ENCODE measurements at places on chromosomes 4 and X.

- DNase-seq = no peak
Observed at GRCh38 chr4:48739560-48740019, 40.5 kb downstream of the FRYL start.

DNA sequence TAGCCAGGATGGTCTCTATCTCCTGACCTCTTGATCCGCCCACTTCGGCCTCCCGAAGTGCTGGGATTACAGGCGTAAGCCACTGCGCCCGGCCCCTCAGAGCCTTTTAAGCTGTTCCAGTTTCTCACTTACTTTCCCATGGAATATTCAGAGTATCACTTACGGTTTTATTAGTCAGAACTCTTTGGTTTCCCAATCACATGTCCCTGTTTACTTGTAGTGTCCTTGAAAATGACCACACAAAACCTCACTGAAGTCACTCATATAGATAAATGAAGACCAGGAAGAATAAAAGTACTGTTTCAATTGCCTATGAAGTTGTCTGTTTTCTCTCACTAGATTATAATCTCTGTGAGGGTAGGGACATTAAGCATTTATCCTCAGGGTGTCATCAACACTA, 217.2 kb upstream of the HCCS start:
- no peak for DNase-seq

DNA sequence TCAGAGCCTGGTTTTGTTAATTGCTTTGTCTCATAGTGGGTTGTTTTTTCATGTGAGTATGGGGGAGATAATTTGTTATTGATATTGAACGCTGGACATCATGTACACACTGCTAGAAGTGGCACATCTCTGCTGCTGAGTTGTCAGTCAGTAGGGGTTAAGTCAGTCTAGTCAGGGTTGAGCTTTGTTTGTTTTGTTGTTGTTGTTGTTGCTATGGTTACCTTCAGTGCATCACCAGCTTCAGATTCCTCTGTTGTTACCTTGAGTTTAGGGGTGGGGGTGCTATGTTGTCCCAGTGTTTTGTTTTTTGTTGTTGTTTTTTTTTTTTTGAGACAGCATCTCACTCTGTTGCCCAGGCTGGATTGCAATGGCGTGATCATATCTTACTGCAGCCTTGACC, 9.9 kb downstream of the YIPF6 start:
- no peak for DNase-seq

GRCh38 chr4:118732591-118733330, 47.6 kb downstream of the METTL14 start:
- no peak for DNase-seq

Data from Ammon's horn (tissue), 1 donor.